GOT3 (cell line): ENCODE measurements at places on chromosomes 16 and 17.

GRCh38 chr17:13055131-13055530 is 37.3 kb upstream of the ELAC2 start:
- DNase-seq: no peak

DNA sequence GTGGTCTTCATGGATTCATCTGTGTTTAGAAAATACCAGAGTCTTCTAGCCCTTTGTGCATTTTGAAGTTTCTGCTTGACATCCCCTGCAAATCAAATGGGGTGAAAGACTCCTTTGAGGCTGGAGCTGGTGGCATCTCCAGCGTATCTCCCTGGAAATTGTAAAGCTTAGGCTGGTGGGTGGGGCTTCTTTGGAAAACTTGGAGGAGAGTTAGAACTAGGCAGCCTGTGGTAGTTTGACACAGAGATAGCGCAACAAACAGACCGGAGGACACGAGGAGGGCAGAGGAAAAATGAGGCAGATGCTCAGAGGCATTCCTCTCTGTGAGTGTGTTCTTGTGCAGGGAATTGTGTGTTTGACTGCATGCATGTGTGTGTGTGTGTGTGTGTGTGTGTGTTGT is 116.3 kb downstream of the IRX5 start:
- no peak for DNase-seq

DNA sequence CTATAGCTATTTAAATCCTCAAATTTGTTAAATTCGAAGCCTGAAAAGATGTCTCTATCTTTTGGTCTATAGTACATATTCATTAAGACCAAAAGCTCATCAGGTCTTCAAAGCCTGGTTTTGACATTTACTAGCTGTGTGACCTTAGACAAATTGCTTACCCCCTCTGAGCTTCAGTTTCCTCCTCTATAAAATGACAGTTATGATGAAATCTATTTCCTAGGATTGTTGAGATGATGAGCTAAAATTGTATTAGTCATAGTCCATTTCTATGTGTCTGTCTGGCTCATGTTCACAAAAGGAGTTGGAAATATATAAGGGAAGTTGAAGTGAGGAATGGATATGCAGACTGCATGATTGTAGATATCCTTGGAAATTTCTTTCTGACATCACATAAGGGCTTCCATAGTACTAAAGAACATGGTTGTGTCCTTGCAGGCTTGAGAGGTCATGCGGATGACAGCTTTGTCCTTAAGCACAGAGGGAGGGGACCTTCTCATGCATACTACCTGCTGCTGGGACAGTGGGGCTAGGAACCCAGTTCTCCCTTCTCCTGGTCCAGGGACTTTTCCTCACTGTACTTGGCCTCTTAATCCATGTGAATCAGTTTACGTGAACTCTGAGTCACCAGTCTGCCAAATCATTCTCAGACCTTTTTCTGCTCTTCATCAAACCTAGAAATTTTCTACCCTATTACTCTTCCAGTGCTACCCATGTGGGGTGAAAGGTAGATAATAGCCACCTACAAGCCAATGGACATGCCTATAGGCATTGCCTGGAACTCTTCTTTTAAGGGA is 487.5 kb upstream of the SALL1 start:
- no peak for DNase-seq

GRCh38 chr17:72937707-72938106 is 154.8 kb downstream of the SLC39A11 start:
- no peak for DNase-seq

GRCh38 chr16:86457501-86458148 is 52.7 kb upstream of the FOXF1 start:
- DNase-seq: peak; percentile 22

DNA sequence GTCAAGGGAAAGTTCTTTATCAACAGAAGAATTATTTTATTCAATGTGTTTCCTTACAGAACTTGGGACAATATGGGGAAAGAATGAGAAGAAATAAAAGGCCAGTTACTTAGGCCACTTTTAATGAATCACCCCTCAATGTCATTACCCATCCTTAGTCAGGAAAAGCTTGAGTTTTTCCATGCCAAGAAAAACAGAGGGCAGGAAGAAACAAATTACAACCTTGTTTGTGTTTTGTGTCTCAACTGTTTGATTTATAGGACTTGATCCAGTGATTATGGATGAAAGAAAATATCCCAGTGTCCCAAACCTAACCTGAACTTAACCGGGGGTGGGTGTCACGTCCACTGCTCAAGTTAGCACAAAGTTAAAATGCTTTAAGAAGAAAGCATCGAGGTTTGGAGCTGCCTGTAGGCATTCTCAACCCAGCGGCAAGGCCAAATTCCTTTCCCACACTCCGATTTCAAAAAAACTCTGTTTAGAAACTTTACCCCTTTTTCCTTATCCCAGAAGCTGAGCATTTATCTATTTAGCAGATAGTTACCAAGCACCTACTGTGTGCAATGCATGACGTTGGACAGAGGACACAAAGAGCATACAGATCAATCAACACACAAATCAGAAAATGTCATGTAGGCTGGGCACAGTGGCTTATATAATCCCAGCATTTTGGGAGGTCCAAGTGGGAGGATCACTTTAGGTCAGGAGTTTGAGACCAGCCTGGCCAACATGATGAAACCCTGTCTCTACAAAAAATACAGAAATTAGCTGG is 14.0 kb upstream of the CYB5B start:
- DNase-seq: no peak

DNA sequence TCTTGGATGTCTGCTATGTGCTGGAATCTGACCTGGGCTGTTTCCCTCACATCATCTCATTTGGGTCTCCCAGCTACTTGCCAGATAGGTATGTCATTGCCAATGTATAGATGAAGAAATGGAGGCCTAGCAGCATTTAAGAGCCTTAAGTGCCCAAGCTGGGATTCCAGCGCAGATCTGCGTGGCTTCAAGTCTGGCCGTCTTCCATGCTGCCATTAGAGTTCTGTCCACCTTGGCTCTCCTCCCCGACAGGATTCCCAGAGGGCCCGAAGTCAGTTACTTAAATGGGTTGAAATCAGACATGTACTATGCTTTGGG is 33.0 kb upstream of the CCR7 start:
- DNase-seq: no peak

DNA sequence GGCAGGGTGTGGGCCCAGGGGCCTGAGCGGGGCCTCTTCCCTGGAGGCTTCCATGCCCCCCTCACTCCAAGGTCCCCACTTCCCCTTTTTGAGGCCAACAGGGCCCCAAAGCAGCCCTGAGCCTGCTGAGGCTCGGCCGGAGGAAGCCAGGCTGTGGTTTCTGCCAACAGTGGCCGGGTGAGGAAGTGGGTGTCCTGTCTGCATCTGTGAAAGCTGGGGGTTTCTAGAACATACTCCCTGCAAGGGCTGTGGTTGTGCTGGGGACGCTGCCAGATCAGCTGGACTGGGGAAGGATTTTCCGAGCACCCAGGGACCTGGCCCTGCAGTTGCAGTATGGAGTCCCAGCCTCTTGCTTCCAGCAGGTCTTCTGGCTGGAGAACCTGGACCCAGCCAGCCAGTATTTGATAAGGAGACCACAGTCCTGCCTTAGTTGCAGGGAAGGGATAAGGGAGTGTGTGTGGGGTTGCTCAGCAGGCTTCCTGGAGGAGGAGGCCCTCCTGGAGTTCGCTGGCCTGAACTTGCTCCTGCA is 15.7 kb downstream of the ADCY7 start:
- no peak for DNase-seq

- no peak for DNase-seq
Measured at GRCh38 chr16:71499775-71500364, 10.7 kb upstream of the ZNF19 start.

GRCh38 chr17:17528696-17529652 is 32.8 kb upstream of the RASD1 start:
- no peak for DNase-seq

DNA sequence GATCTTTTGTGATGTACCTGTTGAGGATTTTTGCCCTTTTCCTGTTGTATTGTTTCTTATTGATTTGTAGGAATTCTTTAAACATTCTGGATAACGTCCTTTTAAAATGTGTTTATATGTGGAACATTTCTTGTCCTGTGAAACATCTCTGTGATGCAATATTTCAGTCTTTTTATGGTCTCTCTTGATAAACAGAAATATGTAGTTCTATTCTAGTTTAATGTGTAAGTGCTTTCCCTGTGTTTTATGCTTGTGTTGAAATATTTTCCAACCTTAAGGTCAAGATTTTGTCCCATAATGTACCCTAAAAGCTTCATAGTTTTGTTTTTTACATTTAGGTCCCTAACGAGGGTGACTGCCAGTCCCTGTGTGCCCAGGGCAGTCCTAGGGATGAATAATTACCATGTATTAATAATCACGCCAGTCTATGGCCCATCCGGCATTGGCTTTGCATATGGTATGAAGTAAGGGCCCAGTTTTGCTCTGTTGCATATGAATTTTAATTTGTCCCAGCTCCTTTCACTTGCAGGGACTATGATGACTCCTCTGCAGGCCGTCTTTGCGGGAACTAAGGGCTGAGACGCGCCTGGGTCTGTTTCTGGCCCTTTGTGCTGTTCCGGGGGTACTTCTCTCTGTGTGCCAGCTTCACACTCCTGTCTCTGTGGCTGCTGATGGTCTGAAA is 44.2 kb downstream of the RPTOR start:
- DNase-seq: no peak

GRCh38 chr16:87964049-87964659 is 12.9 kb downstream of the BANP start:
- DNase-seq: no peak

DNA sequence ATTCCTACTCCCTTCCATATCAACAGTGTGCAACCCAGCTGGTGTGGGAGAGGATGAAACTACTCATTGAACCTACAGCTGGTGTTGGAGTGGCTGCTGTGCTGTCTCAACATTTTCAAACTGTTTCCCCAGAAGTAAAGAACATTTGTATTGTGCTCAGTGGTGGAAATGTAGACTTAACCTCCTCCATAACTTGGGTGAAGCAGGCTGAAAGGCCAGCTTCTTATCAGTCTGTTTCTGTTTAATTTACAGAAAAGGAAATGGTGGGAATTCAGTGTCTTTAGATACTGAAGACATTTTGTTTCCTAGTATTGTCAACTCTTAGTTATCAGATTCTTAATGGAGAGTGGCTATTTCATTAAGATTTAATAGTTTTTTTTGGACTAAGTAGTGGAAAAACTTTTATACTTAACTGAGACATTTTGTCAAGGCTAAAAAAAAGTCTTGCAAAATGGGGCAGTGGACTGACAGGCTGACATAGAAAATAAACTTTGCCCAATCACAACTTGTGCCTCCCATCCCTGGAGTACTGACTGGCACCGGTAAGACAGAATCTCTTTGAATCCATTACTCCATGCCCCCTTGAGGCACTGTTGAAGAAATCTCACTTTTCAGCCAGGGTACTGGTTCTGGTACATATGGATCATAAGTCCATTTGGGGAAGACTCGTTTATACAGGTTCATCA is 12.5 kb downstream of the TSR1 start:
- no peak for DNase-seq

DNA sequence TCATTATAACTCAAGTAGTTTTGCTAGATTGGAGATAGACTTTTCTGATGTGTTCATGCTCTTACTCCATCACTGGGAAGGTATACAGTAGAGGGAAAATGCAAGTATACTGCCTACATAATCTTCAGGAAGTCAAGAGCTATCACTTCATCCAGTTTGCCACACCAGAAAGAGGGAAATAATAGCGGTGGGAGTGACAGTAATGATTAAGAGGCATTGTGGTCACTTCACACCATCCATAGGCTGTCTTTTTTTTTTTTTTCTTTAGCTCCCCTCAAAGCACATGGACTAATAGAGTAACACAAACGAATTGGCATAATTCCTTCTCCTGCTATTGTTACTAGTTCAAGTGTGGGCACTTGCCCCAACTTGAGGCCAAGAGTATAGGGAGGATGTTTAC is 28.4 kb upstream of the HLF start:
- no peak for DNase-seq

DNA sequence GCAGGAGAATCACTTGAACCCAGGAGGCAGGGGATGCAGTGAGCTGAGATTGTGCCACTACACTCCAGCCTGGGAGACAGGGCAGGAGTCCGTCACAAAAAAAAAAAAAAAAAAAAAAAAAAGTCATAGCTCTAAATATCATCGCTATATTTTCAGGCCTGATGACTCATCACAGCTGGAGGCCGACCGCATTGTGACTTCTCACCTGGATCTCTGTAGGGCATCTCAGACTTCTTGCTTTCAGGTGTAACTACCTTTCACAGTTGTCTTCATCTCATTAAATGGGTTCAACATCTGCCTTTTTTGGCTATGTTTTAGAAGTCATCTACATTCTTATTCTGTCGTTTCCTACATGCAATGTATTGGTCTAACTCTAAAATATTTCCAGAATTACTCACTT is 353.1 kb upstream of the MON1B start:
- DNase-seq: no peak

DNA sequence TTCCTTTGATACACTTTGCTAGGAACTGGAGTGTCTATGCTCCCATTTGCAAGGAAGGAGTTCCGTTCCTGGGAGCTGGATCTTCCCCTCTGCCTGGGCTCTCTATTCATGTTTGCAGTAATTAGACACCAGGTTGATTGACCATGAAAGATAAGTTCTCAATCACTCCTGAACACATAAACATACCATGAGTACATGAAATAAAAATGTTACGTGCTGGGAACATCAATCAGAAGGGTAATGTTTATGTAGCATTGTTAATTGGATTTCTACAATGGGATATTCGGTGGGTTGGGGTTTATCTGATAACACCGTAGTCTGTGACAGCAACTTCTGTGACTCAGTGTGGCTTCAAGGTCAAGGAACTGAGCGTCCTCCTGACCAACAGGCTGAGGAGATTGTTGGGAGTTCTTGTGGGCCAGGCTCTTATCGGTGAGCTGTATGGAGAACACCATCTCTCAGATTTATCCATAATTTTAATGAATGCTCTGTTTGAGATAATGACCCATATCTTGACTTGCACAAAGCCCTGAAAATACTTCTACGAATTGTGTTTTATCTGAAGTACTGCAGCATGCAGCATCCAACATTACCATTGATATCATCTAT is 136.4 kb downstream of the NPIPB5 start:
- DNase-seq: no peak

- DNase-seq: no peak
Measured at GRCh38 chr16:85302018-85302847, 190.0 kb upstream of the CIBAR2 start.

- DNase-seq: no peak
Measured at GRCh38 chr16:68802190-68802589, 41.1 kb upstream of the TANGO6 start.

GRCh38 chr16:57991551-57992059 is 8.9 kb downstream of the ZNF319 start:
- no peak for DNase-seq

DNA sequence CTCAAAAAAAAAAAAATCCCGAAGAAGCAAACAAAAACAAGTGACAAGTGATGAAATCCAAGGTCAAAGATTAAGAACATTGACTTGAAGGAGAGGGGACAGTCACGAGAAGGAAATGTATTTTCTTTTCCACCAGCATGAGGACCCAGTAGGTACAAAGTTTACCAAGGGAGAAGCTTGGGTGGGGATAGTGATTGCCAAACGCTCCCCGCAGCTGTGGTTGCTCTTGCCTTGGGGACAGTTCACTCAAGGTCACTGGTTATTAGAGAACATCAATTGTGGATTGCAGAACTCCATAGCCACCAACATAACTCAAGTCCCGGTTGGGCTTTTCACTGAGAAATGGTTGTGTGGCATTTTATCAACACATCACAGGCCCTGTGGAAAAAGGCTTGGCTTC is 27.0 kb downstream of the RSL1D1 start:
- DNase-seq: no peak
